A549 treated with AZD2906 at 1 μM for 4 hours (cell line): ENCODE measurements at places on chromosomes 12 and 14. TPM values are rescaled to one million over a fixed set of nuclear protein-coding genes. Genes with fewer than 3 reads are reported as not detected.

Gene RIPK3
- not detected in 5 replicates for total RNA-seq

Gene CLEC4E
- total RNA-seq = 0.16 to 0.66 TPM (median 0.22 TPM) in 5 replicates

Gene AJUBA
- 31.9 to 40.2 TPM (median 34.0 TPM) in 5 replicates for total RNA-seq

Gene RD3L
- total RNA-seq = not detected in 5 replicates

Gene IAPP
- total RNA-seq = not detected in 5 replicates

Gene CD69
- total RNA-seq = not detected in 5 replicates

Gene ESR2
- 0.04 to 0.08 TPM (median 0.06 TPM) in 5 replicates for total RNA-seq

Gene TMEM253
- total RNA-seq = 0.44 to 1.1 TPM (median 0.65 TPM) in 5 replicates

Gene TTC6
- total RNA-seq = 0.12 to 0.45 TPM (median 0.34 TPM) in 5 replicates

Gene PRKD1
- 2.3 to 2.6 TPM (median 2.4 TPM) in 5 replicates for total RNA-seq

Gene RAD9B
- 0.22 to 0.32 TPM (median 0.26 TPM) in 5 replicates for total RNA-seq

Gene ARF3
- total RNA-seq = 114 to 159 TPM (median 151 TPM) in 5 replicates

Gene LGMN
- total RNA-seq = 56.4 to 61.7 TPM (median 58.4 TPM) in 5 replicates

Gene RAPGEF3
- total RNA-seq = 0.52 to 0.63 TPM (median 0.55 TPM) in 5 replicates

Gene TCTN2
- 12.1 to 14.1 TPM (median 12.5 TPM) in 5 replicates for total RNA-seq

Gene PRB3
- not detected in 5 replicates for total RNA-seq

Gene PPM1H
- 6.2 to 9.5 TPM (median 6.7 TPM) in 5 replicates for total RNA-seq

Gene RND1
- total RNA-seq = 3.1 to 4.9 TPM (median 3.4 TPM) in 5 replicates

Gene EP400
- 22.3 to 25.3 TPM (median 23.2 TPM) in 5 replicates for total RNA-seq

Gene MYH7
- total RNA-seq = 0.01 to 0.02 TPM (median 0.02 TPM) in 4 of 5 replicates, not detected in the other

Gene FGF23
- total RNA-seq = not detected in 5 replicates

Gene THAP2
- total RNA-seq = 3.5 to 4.2 TPM (median 4.1 TPM) in 5 replicates

Gene MSI1
- total RNA-seq = 1.0 to 1.5 TPM (median 1.3 TPM) in 5 replicates

Gene ARL1
- 55.4 to 62.3 TPM (median 56.8 TPM) in 5 replicates for total RNA-seq

Gene ADIPOR2
- total RNA-seq = 57.2 to 69.3 TPM (median 62.8 TPM) in 5 replicates

Gene LRTM2
- total RNA-seq = 0.02 to 0.09 TPM (median 0.05 TPM) in 4 of 5 replicates, not detected in the other

Gene FBXO21
- 27.4 to 36.2 TPM (median 34.3 TPM) in 5 replicates for total RNA-seq
